Muscle of leg (tissue), 16 donors: ENCODE measurements at places on chromosomes 6 and 20. TPM values are rescaled to one million over a fixed set of nuclear protein-coding genes. Genes with fewer than 3 reads are reported as not detected.

The BPIFB1 gene
- not detected for polyA plus RNA-seq

- DNase-seq: no peak
Observed at GRCh38 chr6:57004292-57004691, 42.2 kb upstream of the KIAA1586 start.

DNA sequence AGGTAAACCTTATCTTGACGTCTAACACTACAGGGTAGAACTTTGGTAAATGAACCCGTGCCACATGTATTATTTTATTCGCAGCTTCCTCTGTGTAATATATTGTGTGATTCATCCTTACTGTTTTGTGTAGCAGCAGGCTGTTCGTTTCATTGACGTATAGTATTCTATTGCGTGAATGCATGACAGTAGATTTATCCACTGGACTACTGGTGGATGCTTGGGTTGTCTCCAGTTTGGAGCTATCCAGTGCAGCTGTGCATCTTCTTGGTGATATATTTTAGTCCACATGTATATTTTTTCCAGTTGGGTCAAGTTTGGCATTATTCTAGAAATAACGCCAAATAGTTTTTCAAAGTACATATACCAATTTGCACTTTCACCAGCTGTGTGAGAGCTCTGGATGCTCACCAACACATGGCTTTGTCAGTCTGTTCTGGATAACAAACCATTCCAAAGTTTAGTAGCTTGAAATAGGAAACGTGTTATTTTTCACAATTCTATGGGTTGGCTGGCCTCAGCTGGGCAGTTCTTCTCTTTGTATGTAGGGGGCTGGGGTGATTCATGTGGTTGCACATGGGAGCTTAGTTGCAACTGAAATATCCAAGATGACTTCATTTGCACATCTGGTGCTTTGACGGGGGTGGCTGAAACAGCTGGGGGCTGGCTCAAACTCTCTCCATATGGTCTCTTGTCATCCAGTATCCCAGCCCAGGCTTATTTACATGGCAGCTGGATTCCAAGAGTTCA is 9.3 kb downstream of the ECT2L start:
- peak; percentile 96 for DNase-seq

The RIMS4 gene
- 13.2 TPM for polyA plus RNA-seq

The KIAA1586 gene
- 10.6 TPM for polyA plus RNA-seq

DNA sequence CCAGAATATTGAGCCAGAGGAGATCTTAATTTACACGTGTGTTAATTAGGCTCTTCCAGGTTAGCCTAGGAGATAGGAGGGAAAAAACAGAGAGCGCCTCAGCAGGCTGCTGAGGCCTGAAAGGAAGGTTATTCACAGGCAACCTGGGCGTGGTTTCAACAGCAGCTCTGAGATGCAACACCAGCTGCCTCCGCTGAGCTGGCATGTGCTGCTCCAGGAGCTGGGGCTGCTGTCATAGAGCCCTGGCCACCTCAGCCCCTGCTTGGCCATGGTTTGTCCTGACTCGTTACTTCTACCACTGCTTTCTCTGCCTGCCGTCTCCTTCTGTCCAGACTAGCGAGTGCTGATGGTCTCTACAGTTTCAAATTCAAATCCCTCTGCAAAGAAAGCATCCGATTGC is 32.4 kb upstream of the RPP40 start:
- peak; percentile 57 for DNase-seq

GRCh38 chr6:155434829-155435423 is 20.7 kb downstream of the NOX3 start:
- DNase-seq: no peak

The DUSP15 gene
- polyA plus RNA-seq: 2.4 TPM

GRCh38 chr6:129671442-129672340 is 38.3 kb downstream of the ARHGAP18 start:
- peak; percentile 33 for DNase-seq

DNA sequence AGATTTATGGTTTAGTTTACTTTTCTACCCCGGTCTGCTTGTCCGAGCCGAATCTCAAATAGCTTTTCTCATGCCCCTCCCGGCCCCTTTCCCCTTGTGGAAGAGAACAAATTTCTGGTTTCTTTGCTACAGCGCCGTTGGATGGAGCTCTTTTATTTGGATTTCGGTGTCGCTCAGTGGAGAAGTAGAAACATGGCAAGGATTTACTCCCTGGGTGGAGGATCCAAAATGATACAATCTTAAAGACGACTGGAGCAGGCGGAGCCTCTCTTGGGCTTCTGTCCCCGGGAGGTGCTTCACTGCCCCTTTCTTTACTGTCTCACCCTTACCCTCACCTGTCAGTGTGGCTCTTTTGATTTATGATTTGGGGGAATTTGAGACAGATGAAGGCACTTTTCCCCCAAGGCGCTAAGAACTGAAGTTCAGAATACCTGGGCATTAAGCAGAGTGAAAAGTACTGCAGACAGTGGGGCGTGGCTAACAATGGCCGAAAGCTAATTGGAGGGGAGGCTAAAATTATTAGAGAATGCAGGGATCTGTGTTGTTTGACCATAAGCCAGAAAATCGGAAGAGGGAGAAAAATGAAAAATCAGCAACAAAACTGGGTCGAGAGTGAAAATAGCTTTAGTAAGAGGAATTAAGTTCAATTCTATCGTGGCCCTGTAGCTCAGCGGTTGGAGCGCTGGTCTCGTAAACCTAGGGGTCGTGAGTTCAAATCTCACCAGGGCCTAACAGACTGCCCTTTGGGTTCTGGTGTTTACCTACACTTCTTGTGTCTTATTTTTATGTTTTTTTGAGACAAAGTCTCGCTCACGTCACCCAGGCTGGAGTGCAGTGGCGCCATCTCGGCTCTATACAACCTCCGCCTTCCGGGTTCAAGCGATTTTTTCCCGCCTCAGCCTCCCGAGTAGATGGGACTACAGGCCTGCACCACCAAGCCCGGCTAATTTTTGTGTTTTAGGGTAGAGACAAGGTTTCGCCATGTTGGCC is 145.1 kb upstream of the ZNF184 start:
- DNase-seq: peak; percentile 52

- peak; percentile 93 for DNase-seq
Observed at GRCh38 chr20:44736170-44737021, 9.3 kb upstream of the KCNK15 start.

DNA sequence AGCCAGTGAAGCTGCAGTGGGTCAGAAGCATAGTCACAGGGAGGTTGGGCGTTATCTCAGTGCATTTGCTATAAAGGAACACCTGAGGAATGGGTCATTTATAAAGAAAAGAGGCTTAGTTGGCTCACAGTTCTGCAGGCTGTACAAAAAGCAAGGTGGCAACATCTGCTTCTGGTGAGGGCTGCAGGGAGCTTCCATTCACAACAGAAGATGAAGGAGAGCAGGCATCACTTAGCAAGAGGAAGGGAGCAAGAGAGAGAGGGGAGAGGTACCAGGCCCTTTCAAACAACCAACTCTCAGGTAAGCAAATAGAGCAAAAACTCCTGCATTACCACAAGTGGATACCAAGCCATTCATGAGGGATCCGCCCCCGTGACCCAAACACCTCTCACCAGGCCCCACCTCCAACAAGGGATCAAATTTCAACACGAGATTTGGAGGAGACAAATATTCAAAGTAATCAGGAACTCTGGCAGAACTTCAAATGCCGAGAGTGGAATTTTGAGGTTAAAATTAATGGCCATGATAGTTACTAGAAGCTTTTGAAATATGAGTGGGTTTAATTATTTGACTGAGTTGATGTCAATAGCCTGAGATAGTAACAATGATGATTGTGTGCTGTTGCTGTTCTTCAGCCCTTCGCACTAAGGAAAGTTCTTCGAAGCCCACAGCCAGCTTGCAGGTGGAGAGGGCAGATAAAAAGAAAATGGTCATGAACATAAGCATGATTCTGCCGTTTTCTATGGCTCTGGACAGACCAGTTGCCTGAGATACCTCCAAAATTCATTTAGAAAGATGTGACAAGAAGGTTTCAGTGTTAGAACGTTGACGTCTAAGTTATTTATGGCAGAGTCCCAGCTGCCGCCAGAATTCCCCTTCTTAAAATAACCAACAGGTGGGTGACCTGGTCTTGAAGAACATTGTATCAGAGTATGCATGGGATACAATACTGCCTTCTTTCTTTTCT is 55.3 kb upstream of the ADTRP start:
- no peak for DNase-seq

- peak; percentile 1 for DNase-seq
Observed at GRCh38 chr6:140744659-140745320, 1370.3 kb upstream of the CITED2 start.

DNA sequence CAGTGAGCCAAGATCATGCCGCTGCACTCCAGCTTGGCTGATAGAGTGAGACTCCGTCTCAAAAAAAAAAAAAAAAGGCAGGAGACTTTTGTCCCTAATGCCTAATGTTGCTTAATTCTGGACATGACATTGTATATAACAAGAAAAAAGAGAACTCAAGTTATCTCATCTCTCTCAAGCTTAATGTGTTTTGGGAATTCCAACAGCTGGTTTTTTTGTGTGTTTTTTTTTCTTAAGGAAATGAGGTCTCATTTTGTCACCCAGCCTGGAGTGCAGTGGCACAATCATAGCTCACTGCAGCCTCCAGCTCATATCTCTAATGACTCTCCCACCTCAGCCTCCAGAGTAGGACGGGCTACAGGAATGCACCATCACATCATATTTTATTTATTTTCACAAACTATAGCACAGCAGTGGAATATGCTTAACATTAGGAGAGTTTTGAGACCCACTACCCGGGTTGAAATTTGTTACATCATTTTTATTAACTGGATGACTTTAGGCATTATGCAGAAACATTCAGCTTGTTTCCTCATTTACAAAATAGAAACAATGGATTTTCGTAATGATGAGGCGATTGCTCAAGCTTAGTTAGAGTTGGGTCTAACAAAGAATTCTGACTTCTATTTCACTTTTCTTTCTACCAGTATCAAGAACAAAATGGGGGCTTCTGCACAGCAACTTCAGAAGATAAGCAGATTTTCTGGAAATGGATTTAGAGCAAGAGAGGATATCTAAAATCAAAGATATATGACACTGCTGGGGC is 104.1 kb upstream of the BTN3A2 start:
- DNase-seq: no peak

DNA sequence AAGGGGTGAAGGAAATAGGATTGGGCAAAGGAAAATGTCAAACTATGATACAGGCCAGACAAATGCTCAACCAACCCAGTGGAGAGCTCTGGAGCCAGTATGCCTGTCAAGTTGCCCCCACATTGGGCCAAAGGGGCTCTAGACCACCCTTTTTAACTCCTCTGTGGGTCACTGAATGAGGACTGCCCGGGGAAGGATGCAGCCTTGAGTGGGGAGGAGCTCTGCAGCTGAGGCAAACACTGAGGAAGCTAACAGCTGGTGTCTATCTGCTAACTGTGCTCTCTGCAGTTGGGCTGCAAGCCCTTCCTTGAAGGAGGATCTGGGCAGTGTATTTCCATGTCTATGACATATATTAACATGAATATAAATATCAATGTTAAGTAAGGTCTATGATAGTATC is 98.4 kb upstream of the PRSS16 start:
- DNase-seq: no peak

The THEMIS gene
- not detected for polyA plus RNA-seq

GRCh38 chr6:142838821-142839685 is 105.9 kb downstream of the HIVEP2 start:
- no peak for DNase-seq

The UBE2C gene
- polyA plus RNA-seq: 48.7 TPM

- no peak for DNase-seq
Observed at GRCh38 chr6:137260217-137260616, 41.0 kb upstream of the IFNGR1 start.

- no peak for DNase-seq
Observed at GRCh38 chr6:101397199-101397598, 3.7 kb downstream of the GRIK2 start.

The FBXO30 gene
- 11.4 TPM for polyA plus RNA-seq

DNA sequence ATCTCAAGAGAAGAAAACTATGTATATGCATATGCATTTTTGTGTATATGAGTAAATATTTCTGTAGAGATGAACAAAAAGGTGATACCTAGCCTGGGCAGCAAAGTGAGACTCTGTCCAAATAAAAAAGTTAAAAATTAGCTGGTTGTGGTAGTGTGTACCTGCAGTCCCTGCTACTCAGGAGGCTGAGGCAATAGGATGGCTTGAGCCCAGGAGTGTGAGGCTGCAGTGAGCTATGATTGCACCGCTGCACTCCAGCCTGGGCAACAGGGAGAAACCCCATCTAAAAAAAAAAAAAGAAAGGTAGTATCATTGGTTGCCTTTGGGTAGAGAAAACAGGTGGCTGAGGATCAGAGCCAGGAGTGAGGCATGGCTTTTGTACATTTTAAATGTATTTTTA is 50.9 kb downstream of the KLHL31 start:
- DNase-seq: no peak

DNA sequence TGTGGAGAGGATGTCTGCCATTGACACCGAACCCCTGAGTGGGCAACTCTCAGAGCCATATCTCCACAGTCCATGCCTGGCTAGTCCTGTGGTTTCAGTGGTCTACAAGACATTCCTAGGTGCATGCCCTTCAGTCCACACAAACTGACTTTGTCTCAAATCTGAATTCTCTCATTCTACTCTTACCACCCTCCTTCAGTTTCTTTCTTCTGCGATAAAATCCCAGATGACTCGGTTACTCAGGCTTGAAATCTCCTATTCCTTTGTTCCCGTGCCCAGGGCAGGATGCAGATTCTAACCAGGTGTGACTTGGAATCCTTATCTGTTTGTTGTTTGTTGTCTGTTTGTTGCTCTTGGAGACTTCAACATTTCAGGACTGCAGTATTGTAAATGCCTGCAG is 9.3 kb downstream of the CDS2 start:
- no peak for DNase-seq

DNA sequence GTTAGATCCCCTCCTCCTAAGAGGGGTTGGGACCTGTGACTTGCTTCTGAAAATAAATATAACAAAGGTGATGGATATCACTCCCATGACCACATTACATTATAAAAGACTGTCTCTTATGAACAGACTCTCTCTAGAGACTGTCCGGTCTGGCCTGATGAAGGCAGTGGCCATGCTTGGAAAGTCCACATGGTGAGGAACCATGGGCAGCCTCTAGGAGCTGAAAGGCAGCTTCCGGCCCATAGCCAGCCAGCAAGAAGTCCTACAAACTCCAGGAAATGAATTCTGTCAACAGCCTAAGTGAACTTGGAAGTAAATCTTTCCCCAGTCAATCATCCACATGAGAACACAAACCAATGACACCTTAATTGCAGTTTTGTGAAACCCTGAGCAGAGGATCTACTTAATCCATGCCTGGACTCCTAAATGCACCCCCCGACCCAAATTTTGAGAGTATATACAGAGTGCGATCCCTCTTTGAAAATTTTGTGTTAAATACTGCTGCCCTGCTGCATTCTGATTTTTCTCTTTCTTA is 2.2 kb upstream of the POPDC3 start:
- DNase-seq: no peak
